H9 (cell line): ENCODE measurements at places on chromosomes 6 and 20. TPM values are rescaled to one million over a fixed set of nuclear protein-coding genes. Genes with fewer than 3 reads are reported as not detected.

C6orf163 gene
- 1.2 and 1.4 TPM in 2 replicates for total RNA-seq

NKX2-2 gene
- total RNA-seq: 0.11 TPM in 1 of 2 replicates, not detected in the other

CNKSR3 gene
- 5.6 and 6.4 TPM in 2 replicates for total RNA-seq

PRPH2 gene
- 0.31 and 0.39 TPM in 2 replicates for total RNA-seq

NRSN1 gene
- total RNA-seq: not detected in 2 replicates

GRCh38 chr6:42966571-42966970, 6.0 kb downstream of the GNMT start:
- DNase-seq: no peak

- no peak for DNase-seq
Observed at GRCh38 chr6:108640104-108640503, 79.4 kb downstream of the FOXO3 start.

DNA sequence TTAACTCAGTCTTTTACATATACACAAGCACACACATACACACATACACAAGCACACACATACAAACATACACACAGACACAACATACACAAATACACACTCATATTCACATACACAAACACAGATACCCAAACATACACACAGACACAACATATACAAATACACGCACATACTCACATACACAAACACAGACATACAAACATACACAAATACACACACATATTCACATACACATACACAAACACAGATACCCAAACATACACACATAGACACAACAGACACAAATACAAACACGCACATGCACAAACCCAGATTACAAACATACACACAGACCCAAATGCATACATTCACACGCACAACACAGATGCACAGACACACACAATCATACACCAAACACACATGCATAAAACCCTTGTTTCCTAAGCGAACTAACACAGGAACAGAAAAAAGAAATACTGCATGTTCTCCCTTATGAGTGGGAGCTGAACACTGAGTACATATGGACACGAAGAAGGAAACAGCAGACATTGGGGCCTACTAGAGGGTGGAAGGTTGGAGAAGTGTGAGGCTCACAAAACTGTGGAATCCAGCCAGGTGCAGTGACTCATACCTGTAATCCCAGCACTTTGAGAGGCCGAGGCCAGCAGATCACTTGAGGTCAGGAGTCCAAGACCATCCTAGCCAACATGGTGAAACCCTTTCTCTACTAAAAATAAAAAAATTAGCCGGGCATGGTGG, 34.2 kb downstream of the PIM1 start:
- no peak for DNase-seq

DNA sequence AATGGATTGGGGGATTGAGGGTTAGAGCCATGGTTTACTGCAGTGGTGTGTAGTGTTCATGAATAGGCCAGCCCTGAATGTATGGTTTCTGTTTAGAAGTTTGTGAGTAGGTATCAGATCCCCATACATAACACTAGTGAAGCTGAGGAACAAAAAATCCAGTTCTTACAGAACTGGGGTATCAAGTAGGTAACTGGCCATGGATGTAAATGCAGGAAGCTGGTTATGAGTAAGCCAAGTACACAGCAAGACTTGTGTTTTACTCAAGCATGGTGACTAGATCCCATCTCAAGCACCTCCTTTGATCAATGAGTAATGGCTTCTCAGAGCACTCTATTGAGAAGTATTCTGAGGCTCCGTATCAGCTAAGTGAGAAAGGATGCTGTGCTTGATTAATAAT, 613.7 kb upstream of the FLRT3 start:
- DNase-seq: no peak

DNA sequence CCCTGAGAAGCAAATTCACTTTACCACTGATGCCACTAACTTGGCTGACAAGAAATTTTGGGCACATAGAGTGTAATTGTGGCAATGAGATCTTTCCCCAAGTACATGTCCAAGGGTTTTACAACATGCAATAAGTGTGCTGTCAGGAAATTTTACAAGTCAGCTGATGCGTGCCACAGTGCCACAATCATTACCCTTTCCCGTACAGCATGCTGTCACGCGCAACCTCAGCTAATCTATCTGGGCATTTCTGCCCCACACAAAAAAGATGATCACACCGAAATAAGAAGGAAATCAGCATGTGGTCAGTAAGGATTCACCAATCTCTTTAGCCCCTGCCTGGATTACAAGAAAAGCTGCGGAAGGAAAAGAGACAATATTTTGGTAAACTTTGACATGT, 163.6 kb upstream of the PREP start:
- no peak for DNase-seq

DNA sequence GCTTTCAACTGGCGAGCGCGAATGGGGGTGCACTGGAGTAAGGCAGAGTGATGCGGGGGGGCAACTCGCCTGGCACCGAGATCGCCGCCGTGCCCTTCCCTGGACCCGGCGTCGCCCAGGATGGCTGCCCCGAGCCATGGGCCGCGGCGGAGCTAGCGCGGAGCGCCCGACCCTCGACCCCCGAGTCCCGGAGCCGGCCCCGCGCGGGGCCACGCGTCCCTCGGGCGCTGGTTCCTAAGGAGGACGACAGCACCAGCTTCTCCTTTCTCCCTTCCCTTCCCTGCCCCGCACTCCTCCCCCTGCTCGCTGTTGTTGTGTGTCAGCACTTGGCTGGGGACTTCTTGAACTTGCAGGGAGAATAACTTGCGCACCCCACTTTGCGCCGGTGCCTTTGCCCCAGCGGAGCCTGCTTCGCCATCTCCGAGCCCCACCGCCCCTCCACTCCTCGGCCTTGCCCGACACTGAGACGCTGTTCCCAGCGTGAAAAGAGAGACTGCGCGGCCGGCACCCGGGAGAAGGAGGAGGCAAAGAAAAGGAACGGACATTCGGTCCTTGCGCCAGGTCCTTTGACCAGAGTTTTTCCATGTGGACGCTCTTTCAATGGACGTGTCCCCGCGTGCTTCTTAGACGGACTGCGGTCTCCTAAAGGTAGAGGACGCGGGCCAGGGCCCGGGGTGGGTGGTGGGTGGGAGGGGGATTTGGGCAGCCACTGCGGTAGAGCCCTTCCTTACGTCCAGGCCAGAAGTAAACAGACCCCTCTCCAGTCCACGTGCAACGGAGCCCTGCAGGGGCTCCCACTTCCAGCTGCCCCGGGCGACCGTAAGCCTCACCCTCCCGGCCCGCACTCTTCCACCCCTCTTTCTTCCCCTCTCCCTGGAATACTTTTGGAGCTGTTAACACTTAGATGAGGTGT, 998 bp downstream of the BMP2 start:
- peak; percentile 43 for DNase-seq

DNA sequence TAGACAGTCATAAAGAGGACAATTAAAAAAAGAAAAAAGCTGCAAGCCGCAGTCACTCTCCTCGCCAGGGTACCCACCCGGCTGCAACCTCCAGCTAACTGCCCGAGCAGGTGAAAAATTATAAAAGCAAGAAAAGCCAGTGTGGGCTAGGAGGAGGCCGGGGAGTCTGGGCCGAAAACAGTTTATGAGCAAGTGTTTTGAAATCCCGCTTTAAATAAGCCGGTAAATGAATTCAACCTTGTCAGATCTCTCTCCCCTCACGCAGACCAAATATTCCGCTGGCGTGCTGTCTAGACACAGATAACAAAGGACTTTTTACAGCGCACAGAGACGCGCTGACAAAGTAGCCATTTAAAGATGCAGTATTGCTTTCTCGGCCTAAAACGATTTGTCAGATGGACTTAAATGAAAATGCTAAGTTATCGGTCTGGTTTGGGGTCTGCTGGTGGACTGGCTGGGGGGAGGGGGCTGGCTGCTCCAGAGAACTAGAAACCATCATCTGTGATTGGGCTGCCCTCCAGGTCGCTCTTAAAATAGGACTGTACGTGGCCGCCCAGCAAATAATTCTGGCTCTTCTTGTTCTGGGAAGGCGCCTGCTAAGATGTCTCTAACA, 24.6 kb downstream of the PMEPA1 start:
- DNase-seq: no peak
